Left ventricle myocardium superior (tissue), 1 donor: ENCODE measurements at places on chromosomes 2 and 18. TPM values are rescaled to one million over a fixed set of nuclear protein-coding genes. Genes with fewer than 3 reads are reported as not detected.

Gene DCDC2C
- not detected for total RNA-seq

DNA sequence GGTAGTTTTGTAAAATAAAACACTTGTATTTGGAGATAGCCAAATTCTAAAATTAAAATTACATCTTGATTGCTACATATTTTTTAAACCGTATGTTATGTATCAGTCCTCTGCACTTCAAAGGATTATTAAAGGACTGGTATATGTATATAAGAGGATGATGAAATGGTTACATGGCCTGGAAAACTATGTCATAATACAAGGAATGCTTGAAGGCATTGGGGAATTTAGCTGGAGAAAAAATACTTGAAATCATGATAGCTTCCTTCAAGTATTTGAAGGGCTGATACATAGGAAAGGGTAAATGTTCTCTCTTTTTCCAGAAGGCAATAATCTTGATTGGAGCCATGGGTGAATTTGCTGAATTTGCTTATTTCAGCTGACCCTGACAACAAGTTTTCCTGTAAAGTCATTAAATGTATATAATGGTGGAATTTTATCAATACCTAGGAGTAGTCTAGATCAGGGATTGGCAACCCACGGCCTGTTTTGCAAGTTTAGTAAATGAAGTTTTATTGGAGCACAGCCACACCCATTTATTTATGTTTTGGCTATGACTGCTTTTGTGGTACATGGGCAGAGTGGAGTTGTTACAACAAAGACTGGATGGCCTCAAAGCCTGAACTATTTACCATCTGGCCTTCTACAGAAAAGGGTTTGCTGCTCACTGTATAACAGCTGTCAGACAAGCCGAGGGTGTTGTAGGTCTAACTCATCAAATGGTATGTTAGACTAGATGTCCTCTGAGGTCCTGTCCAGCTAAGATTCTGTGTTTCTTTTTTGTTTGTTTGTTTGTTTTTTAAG, 34.4 kb downstream of the ACYP2 start:
- no peak for DNase-seq

GRCh38 chr2:43266711-43267111, 40.3 kb upstream of the ZFP36L2 start:
- DNase-seq, result peak; percentile 76

- DNase-seq, result no peak
These were observed 307.8 kb downstream of the NAPG start for GRCh38 chr18:10833656-10834055.

DNA sequence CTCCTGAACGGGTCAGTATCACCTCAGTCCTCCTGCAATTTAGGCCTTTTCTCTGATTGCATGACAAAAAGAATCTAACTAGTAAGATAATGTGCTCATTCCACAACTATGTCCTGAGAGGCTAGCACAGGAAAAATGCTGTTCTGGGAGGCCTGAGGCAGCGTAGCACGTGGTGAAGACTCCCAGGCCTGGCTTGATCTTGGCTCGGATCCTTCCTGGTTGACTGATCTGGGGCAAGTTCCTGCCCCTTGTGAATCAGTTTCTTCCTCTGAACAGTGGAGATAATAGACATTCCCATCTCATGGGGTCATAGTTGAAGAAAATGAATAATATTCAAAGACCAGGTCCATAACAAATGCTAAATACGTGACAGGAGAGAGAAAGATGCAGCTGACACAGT, 12.3 kb downstream of the FBLN7 start:
- no peak for DNase-seq

Gene C2orf66
- total RNA-seq, result not detected

GRCh38 chr2:46379213-46380037, 82.2 kb downstream of the EPAS1 start:
- DNase-seq, result no peak

GRCh38 chr2:167832868-167833287, 414.5 kb downstream of the STK39 start:
- no peak for DNase-seq

- no peak for DNase-seq
These were observed 157.0 kb downstream of the ERBB4 start for GRCh38 chr2:212381428-212382102.

GRCh38 chr18:25228410-25228809, 123.6 kb downstream of the ZNF521 start:
- DNase-seq, result no peak

GRCh38 chr2:147255812-147256211, 589.0 kb upstream of the ACVR2A start:
- DNase-seq, result peak; percentile 20

GRCh38 chr18:75656035-75656434, 228.5 kb upstream of the SMIM21 start:
- no peak for DNase-seq

GRCh38 chr2:120568089-120568974, 167.3 kb upstream of the GLI2 start:
- DNase-seq, result no peak

- DNase-seq, result no peak
These were observed 54.3 kb upstream of the RGPD4 start for GRCh38 chr2:107772353-107772752.

DNA sequence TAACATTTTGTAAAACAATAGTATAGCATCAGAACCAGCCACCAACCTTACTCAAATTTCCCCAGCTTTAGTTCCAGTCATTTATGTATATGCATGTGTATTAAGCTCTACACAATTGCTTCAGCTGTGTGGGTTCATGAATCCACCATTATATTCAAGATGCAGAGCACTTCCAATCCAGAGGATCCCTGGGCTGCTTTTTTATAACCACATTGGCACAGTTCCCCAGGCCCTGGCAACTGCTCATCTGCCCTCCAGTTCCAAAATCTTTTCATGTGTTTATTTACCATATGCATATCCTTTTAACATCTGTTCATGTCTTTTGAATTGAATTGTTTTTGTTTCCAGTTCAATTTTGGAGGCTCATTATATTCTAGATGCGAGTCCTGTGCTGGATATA, 482.9 kb upstream of the HS6ST1 start:
- no peak for DNase-seq
